ENCODE measurements at places on chromosomes 13 and 19.

GRCh38 chr13:78131811-78132210, 213.2 kb upstream of the EDNRB start:
- no peak for DNase-seq

- DNase-seq, result no peak
Observed at GRCh38 chr13:86878781-86879180, 792.4 kb upstream of the SLITRK5 start.

DNA sequence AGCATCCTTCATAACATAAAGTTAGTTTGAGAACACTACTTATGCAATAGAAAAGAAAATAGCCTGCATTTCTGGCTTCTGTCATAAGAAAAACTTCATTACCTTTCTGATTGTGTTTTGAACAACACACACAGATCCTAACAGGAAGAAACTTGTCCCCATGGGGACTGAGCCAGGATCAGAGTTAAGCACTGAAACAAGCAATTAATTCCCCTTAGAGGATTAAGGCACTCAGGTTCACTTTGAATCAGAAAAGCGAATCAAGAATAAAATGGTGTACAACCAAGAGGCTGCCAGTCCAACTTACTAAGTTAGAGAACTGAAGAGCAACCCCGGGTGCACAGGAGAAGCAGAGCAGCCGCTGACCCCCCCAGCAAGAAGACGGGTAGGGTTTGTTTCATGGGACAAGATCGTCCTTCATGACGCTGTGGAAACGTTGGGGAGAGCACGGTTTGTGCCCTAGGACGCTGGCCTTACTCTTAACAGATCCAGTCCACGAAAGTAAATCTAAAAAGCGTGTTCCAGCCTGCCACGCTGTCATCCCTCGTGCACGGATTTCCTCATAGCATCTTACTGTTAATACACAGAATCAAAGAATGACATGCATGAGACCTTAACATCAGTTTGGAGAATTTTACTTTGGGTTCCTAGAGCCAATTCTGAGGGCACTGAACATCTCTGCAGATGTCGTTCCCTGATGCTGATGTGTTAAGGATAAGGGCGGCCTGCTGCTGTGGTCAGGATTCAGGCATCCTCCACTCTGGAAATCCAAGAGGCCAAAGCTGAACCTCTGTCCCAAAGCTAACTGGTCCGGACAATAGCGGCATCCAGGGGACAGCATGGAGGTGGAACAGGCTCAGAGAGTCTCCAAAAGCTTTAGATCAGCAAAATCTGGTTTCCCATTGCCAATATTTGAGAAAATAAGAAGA, 46.4 kb downstream of the GGACT start:
- DNase-seq, result no peak

DNA sequence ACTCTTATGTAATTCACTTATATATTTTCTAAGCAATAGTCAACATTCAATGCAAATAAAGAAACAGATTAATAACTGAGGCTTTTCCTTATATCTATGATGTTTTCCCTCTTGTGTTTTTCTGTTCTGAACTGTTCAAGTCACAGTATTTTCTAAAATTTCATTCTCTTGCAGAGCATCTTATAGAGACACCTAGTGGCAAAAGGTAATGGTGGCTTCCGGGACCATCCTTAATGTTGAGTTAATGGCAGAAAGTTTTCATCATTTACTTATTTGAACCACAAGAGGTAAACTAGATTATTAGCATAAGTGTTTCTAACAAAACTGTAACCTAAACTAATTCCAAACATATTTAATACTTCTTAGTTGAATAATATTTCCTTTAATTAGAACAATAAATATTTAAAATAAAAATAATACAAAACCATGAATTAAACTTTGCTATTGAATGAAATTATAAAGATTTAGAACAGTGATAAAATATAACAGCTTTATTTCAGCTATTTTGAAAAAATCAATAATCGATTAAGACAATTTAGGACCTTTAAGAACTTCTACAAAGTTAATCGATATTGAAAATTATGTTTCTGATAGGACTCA, 1.7 kb upstream of the SLITRK5 start:
- DNase-seq, result no peak

DNA sequence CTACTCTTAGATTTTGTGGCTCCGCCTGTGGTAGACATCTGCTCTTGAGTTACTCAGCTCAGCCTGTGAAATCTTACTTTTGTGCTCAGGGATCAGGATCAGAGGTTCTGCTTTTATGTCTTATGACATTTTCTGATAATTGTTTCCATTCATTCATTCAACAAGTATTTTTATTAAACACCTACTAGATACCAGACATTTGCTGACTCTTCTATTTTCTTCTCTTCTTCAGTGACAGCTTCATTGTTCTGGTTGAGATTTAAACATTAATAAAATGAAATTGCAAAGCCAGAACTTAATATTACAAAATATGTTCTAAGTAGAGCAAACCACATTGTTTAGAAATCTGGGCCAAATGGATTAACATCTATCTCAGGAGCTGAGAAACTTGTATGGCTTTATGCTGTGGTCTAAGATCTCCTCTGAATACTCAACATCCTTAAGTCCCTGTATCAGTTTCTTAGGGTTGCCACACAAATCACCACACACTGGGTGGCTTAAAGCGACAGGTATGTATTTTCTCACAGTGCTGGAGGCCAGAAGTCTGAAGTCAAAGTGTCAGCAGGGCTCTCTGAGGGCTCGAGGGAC, 15.8 kb upstream of the MICU2 start:
- no peak for DNase-seq

GRCh38 chr13:77180011-77180410, 146.9 kb downstream of the MYCBP2 start:
- DNase-seq, result no peak

- no peak for DNase-seq
Observed at GRCh38 chr13:62643799-62644524, 1228.3 kb upstream of the PCDH20 start.

- no peak for DNase-seq
Observed at GRCh38 chr19:34880034-34880433, 46.7 kb upstream of the ZNF30 start.

DNA sequence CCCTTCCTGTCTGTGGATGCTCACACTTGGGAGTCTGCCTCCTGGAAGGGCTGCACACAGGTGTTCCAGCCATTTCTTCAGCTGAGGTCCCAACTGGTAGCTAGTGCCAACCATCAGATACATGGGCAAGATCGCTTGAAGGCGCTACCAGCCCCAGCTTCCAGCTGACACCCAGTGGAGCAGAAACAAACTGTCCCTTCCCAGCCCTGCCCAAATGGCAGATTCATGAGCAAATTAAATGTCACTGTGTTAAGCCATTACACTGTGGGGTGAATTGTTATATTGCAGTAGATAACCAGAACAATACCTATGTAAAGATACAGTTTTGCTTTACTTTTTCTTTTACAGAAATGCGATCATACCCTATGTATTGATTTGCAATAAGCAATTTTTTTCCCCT, 17.6 kb downstream of the ING1 start:
- no peak for DNase-seq

Data from skeletal muscle cell (primary cell).